ENCODE measurements at places on chromosomes 3 and 15.

- no peak for DNase-seq
These were observed 111.1 kb downstream of the FMN1 start for GRCh38 chr15:33083232-33084081.

- DNase-seq, result no peak
These were observed 143.7 kb upstream of the ZNF385D start for GRCh38 chr3:21894459-21895340.

DNA sequence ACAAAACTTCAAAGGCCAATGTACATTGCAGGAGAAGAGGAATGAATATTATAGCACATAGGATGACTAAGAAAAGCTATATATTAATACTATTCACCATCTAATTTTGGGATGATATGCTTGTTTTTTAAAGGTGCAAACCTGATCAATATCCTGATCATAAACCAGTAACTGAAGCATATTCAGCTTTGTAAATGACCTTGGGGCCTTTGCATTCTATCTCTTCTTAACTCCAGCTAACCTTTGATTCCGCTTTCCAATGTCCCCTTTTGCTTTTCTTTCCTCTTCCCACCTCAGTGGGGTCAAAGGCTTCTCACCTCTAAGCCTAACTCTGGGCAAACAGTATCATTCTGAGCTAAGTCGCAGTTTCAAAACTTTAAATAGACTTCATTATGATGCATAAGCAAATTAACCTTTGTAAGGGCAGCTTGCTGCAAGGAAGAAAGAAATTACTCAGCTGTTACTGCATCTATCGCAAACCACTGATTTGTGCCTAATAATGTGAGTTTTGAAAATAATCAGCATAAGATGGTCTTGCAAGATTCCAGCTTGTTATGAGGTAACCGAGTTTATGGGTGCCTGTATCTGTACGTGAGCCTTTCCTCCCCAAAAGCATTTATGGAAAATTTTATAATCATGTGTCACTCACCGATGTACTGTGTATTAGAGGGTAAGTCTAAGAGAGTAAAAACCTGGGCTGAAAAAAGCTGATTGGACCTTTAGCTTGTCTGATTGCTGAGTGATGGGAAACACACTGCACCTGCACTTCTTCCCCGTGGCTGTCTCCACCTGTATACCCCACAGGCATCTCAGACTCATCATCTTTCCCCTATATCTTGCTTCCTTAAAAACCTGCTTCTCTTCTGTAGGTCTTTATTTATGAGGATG is 116.8 kb downstream of the TPRG1 start:
- DNase-seq, result no peak

- DNase-seq, result no peak
These were observed 27.0 kb downstream of the ATRIP start for GRCh38 chr3:48473617-48473952.

GRCh38 chr15:26475554-26475953 is 297.3 kb downstream of the GABRB3 start:
- no peak for DNase-seq

GRCh38 chr3:43005981-43006380 is 26.9 kb downstream of the GASK1A start:
- DNase-seq, result no peak

DNA sequence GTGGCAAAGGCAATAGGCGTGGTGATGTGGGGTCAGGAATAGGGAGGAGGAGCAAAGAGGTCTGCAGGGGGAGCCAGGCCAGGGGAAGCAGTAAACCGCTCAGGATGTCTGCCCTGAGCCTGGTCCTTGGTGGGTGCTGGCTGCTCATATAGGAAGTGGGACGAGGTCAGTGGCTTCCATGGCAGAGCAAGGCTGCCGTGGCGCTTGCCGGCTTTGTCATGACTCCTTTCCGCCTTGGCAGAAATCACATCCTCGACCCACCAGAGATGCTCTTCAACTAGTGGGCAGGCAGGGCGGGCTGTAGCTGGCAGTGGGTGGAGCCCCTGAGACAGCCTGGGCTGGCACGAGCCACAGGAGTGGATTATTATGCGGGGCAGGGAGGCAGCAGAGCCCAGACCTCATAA is 13.1 kb upstream of the SKOR1 start:
- DNase-seq, result no peak

DNA sequence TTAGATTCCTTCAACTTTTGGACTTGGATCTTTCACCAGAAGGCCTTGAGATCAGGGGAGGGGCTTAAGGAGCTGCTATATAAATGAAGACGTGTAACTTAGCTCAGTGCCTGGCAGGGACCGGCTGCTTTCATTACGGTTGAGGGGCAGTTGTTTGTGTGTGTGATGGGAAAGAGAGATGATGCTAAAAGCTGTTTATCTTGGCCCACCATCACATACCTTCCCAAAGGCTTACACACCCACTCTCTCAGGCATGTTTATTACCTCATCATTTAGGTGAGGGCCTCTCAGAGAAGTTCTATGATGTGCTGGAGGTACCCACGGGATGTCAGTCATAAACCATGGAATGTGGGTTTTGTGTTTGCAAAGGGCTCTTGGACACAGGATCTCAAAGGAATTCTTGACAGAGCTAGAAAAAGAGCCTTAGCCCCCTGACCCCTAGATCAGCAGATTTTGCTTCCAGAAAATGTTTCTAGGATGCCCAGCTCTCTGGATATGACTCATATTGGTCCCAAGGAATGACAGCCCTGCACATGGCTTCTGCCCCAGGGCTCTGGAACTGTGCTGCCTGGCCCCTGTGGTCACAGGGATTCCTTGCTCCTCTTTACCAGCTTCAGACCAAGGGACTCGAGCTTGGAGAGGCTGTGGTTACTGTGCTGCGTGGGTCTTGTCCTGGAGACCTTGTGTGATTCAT is 15.9 kb upstream of the SMAD3 start:
- no peak for DNase-seq

GRCh38 chr3:141979050-141979671 is 102.7 kb downstream of the ATP1B3 start:
- DNase-seq, result no peak

DNA sequence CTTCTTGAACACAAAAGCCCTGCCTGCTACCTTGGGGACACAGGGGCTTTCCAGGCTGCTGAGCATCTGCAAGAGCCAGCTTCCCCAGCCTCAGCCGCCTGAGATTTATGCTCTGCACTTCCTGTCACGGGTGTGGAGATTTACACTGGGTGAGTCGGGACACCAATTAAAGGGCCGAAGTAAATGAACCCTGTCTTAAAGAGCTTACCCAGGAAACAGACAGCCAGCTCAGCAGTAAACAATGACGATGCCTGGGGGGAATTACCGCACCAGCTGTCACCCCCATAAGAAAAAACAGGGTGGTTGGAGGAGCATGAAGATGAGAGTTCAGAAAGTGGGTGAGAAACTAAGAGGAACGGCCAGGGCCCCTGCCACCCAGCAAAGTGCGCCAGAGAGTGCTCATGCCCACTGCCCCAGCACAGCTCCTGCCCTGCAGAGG is 37.5 kb upstream of the IQSEC1 start:
- DNase-seq, result peak; percentile 13

GRCh38 chr15:101647251-101647650 is 4.9 kb downstream of the TM2D3 start:
- no peak for DNase-seq

GRCh38 chr3:8736436-8736835 is 2.8 kb downstream of the CAV3 start:
- no peak for DNase-seq

DNA sequence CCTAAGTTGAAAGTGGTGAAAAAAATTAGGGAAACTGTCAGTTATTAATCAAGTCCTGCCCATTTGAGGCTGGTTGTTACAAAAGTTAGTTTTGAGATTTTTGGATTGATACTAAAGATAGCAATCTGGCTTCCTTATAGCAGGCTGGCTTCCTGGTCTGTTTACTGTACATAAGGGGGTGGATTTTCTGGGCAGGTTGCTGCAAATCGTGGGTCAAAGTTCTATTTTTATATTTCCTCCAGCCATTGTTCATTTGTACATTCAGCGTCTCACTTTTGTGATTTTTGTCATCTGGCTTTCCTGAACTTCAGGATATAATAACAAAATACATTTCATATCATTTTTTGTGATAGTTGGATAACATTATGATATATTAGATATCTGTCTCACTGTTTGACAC is 49.5 kb downstream of the CLDN1 start:
- no peak for DNase-seq

DNA sequence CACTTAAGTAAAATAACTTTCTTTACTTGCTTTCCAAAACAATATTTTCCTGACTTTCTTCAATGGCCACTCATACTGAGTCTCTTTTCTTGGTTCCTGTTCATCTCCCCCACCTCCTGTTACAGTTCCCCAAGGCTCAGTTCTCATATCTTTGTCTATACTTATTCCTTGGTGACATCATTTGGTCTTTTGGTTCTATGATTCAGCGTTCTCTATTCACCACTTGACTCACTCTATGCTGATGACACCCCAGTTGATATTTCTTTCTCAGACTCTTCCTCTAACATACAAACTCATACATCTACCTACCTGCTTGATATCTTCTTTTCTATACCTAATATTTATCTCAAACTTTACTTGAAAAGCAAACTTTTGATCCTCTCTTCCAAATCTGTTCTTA is 85.0 kb upstream of the P3H2 start:
- no peak for DNase-seq
